ENCODE measurements at places on chromosomes 1 and 21. TPM values are rescaled to one million over a fixed set of nuclear protein-coding genes. Genes with fewer than 3 reads are reported as not detected.

Gene S100A12
- total RNA-seq: 2.4 TPM

DNA sequence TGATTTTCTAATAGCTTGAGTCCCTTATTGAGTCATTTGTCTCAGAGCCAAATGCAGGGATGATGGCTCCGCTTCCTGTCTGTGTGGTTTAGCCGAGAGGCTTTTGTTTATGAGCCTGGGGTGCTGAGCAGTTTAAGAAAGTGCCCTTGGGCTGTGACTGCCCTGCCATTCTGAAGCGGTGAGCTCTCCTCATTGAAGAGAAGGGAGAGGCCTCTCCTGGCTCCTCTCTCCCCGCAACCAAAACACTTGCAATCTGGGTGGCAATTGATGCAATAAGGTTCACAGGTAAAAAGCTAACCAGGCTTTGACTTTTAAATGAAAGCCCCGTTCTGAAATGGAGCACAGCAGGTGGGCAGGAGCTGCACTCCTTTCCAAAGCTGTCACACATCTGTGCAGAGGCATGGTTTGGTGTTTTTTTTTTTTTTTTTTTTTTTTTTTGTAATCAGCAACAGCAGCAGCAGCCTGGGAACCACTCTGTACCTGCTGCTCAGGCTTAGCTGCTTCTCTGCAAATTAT, 403.7 kb downstream of the SIPA1L2 start:
- no peak for DNase-seq

DNA sequence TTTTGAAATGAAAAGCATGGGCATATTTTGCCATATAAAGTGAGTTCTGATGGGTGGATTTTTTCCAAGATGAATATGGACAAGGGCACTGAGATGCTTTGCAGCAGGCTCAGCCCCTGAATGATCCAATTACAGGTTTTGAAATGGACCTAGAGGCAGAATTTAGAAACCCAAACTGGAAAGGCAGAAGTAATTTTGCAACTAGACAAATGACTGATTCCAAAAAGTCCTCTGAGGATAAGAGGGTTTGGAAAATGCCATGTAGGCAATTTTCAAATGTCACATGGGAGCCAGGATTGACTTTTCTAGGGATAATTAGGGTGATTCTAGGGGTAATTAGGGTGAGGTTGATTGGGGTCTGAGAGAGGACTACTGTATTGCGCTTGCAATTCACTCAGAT, 148.9 kb upstream of the ZNF648 start:
- DNase-seq: no peak

- DNase-seq: no peak
Measured at GRCh38 chr21:15212206-15212605, 147.4 kb upstream of the NRIP1 start.

DNA sequence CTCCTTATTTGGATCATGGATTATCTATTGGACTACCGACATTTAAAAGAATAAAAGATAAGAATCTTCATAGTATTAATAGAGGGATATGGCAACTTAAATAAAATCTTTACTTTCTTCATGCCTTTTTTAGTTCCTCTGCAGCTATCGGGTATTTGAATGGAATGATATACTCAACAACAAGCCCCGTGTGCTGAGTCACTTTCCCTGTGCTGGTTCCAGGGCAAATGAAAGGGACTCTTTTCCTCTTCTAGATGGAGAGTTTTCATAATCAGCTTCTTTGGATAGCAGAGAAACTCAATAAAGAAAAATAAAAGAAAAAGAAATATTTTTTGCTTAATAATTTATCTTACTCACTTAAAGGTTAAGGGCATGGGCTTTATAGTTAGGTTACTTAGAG, 213.7 kb downstream of the LRRC40 start:
- no peak for DNase-seq

DNA sequence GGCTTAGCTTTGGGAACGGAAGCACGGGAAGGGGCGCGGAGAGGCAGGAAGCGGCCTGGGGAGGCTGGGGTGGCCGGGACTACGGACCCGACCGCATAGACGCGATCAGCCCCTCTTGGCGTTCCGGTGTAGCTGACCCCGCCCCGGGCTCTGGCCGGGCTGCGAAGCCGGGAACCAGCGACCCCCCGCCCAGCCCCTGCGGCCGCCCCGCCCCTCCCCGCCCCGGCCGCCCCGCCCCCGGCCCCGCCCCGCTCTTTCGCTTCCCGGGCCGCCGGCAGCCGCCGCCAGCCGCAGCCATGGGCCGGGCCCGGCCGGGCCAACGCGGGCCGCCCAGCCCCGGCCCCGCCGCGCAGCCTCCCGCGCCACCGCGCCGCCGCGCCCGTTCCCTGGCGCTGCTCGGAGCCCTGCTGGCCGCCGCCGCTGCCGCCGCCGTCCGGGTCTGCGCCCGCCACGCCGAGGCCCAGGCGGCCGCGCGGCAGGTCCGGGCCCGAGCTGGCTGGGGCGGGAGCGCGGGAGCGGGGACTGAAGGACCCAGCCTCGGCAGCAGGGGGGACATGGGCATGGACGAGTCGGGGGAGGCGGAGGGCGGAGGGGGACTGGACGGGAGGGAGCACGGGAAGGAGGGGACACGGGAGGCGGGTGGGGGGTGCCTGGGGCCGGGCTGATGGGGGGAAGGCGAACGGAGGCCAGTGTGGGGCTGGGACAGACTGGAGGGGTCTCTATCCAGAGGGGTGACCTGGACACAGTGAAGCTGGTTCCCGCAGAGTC, at the start of gene SELENON:
SELENON (plus strand) TSS at position 259 of the 768 bp plus-strand sequence; CDS start at position 297, 38 bp downstream.
- peak; percentile 79 for DNase-seq

DNA sequence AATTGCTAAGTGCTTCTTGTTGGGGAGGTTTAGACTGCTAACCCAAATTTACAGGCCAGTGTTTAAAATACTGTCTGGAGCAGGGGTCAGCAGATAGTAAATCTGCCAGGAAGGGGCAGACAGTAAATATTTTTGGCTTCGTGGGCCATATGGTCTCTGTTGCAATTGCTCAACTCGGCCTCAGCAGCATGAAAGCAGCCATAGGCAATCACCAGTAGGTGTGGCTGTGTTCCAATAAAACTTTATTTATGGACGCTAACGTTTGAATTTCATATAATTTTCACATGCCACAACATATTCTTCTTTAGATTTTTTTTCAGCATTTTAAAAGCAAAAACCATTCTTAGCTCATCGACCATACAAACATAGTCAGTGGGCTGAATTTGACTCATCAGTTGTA, 172.7 kb downstream of the BRINP2 start:
- no peak for DNase-seq

Gene PCAT6
- total RNA-seq: 1.0 TPM

DNA sequence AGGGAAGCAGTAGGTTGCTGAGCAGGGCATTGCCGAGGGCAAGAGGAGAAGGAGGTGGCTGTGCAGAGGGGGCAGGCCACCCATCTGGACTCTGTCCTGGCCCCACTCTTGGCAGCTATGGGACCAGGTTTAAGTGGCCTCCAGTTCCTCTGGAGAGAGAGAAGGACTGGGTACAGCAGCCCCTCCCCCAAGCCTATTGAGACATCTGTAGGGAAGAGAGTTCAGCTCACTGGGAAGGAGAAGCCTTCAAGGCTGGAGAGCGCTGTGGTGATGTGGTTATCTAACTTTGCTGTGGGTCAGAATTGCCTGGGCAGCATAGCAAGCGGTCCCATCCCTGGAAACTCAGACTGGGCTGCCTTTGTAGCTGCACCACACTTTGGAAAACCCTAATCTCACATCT, 93.9 kb downstream of the KCNJ15 start:
- DNase-seq: no peak

DNA sequence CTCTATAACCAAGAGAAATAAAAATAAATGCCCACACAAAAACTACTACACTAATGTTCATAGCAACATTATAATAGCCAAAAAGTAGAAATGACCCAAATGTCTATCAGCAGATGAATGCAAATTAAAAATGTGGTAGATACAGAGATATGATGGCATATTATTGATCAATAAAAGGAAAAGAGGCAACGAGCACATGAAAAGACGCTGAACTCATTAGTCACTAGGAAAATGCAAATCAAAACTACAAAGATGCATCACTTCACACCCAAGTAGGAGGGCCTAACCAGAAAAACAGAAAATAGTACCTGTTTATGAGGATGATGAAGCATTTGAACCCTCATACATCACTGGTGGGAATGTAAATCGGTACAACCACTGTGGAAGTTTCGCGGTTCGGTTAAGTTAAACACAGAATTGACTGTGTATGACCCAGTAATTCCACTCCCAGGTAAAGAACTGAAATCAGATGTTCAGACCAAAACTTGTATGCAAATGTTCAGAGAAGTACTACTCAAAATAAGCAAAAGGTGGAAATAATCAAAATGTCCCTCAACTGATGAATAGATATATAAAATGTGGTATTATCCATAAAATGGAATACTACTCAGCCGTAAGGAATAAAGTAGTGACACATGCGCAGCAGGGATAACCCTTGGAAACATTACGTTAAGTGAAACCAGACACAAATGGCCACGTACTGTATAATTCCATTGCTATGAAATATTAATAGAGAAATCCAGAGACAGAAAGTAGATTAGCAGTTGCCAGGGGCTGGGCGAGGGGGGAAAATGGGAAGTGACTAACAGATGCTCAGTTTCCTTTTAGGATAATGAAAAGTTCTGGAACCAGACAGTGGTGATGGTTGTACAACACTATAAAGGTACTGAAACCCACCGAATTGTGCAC, 3.1 kb downstream of the USP48 start:
- DNase-seq: no peak

GRCh38 chr1:23184212-23184934, 15.7 kb upstream of the LUZP1 start:
- DNase-seq: peak; percentile 20

Gene MMP23B
- total RNA-seq: 25.4 TPM

Gene SMCP
- total RNA-seq: not detected

DNA sequence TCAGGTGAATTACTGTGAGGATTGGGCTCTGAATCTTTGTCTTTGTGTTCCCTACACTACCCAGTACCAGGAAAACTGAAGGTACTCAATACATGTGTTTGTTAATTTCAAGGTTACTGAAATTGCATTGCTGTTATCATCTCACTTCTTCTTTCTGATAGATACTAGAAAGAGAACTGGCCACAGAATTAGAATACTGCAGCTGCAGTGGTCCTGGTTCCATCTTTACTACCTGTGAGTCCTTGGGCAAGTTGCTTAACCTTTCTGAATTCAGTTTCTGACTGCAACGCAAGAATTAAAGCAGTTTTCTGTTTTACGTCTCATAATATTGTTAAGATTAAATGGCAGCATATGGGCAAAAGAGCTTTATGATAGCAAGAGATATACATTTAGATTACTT, 263.5 kb downstream of the LMO4 start:
- no peak for DNase-seq

DNA sequence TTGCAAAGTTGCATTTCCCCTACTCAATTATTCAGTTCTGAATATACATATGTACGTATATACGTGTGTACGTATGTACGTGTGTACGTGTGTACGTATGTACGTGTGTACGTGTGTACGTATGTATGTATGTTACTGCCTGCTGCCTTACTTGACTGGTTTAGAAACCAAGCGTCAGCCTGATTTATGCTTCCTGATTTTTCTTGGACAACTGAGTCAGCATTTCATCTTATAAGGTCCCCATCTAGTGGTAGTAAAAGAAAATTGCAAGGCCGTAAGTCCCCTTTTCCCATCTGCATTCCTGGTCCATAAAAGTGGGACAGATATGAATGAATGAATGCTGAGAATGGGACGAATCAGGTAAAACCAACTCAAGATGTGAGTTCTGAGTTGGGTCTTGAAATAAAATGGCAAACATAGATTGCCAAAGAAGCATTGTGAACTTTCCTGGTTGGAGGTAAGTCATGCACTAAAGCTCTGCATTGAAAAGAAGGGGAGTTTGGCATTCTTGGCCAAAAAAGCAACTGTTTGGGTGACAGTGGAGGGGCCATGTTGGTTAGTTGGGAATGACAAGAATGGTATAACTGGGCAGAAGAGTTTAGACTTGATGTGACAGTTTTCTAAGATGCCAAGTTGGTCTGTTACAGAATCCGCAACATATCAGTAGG, 76.4 kb upstream of the DNAH14 start:
- no peak for DNase-seq

- DNase-seq: no peak
Measured at GRCh38 chr1:88892357-88892877, 1.1 kb upstream of the GTF2B start.

Gene RXFP4
- not detected for total RNA-seq

DNA sequence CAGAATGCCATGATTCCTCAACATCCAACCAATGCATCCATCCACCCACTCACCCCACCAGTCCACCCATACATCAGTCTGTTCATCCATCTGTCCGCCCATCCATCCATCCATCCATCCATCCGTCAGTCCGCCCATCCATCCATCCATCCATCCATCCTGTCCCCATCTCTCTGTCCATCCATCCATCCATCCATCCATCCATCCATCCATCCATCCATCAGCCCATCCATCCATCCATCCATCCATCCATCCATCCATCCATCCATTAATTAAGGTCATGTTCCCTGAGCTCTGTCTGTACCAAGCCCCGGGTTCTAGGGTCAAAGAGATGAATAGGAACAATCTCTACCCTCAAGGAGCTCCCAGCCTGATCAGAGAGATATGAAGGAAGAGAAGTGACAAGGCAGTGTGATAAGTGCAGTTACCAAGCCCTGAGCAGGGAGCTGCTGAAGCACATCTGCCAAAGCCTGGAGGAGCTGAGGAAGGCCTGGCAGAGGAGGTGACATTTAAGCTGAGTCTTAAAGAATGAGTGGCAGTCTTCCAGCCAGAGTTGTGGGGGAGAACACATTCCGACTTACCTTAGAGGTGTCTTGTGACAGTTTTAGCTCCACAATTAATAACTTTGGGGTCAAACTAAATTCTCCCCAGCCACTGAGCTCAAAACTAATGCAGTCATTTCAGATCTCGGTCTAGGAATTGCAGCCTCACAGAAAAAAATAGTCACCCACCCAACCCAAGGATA, 47.9 kb downstream of the GRIK3 start:
- DNase-seq: no peak

Gene C1QB
- 32.1 TPM for total RNA-seq

Gene ALDH9A1
- 69.2 TPM for total RNA-seq

GRCh38 chr1:29691499-29691898, 455.2 kb downstream of the PTPRU start:
- DNase-seq: no peak

Gene SERINC2
- 0.38 TPM for total RNA-seq

GRCh38 chr1:61450872-61451571, 273.9 kb downstream of the TM2D1 start:
- DNase-seq: peak; percentile 58

Gene MAP3K6
- 10.3 TPM for total RNA-seq

DNA sequence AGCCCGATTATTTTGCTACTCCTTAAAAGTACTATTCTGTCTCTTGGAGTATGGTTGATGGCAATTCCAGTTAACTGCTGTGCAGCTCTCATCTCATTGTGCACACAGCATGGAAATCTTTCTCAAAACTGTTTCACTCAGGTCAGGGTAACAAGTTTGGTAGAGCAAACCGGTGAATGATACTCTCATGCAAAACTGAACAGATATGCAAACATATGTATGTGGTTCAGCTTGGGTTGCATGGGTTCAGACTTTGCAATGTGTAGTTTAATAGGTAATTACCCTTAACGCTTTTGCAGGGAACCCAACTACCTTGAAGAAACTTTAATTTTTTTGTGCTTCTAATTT, 2.2 kb downstream of the GADD45A start:
- DNase-seq: no peak

All from ovary (tissue), 10 donors.